Left colon (tissue), 2 donors: ENCODE measurements at places on chromosomes 4 and X.
A peak's percentile ranks its signal among the peaks of the same experiment; 100 is the strongest.

DNA sequence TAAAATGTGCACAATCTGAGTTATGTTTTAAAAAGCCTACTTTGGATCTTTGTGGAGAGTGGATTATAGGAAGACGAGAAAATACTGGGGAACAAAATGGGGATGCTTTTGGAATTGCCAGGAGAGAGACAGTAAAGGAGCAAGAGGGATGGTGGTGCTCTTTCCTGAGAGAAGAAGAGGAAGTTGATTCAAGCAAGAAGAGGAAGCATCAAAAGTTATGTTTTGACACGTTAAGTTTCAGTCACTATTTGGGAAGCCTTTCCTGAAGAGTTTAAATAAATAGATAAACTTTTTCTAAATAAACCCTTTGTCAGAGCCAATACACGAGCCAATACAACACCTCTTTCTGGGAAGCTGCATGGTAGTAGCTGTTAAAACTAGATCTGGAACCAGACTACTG, 394.1 kb downstream of the GALNTL6 start:
- no peak for DNase-seq

DNA sequence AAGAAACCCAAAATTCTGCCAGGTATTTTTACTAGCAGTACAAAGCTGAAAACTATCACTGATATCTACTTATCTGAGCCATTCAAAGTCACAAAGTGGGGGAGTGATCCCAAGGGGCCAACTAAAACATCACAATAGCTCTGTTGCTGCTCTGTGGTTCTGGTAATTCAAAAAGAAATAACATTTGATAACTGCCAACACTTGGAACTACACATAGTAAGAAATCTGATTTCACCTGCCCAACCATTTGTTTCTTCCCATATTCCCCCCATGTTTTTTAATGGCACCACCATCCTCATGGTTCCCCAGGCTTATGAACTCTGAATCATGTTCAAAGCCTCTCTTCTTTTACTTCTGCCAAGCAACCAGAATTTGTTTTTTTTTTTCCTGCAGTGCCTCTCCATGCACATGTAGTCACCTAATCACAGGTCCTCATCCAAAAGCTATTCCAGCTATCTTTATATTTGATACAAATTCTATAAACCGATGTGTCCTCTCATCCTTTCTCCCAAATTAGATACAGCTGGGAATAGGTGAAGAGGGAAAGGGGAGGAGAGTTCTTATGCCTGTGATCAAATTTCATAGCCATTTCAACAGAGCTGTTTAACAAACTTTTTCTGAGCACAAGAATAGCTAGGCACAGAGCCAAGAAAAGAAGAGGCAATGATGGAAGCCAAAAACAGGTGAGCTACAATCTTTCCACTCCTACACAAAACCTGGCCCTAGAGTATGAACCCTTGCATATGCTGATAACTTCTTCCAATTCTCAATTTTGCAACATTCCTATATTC, 7.7 kb downstream of the AMMECR1 start:
- DNase-seq, result no peak

DNA sequence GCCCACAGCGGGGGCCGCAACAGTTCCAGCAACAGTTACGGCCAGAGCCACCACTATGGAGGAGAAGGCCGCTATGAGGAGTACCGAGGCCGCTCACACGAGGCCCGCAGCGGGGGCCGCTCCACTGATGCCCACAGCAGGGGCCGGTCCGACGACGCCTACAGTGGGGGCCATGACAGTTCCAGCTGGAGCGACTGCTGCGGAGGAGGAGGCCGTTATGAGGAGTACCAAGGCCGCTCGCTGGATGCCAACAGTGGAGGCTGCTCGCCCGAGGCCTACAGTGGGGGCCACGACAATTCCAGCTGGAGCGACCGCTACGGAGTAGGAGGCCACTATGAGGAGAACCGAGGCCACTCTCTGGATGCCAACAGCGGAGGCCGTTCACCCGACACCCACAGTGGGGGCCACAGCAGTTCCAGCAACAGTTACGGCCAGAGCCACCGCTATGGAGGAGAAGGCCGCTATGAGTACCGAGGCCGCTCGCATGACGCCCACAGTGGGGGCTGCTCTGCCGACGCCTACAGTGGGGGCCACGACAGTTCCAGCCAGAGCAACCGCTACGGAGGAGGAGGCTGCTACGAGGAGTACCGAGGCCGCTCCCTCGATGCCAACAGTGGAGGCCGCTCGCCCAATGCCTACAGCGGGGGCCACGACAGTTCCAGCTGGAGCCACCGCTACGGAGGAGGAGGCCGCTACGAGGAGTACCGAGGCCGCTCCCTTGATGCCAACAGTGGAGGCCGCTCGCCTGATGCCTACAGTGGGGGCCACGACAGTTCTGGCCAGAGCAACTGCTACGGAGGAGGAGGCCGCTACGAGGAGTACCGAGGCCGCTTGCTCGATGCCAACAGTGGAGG, 1.7 kb downstream of the RBMXL3 start:
- DNase-seq, result no peak

GRCh38 chr4:180153587-180153986, 2089.6 kb upstream of the TENM3 start:
- no peak for DNase-seq

DNA sequence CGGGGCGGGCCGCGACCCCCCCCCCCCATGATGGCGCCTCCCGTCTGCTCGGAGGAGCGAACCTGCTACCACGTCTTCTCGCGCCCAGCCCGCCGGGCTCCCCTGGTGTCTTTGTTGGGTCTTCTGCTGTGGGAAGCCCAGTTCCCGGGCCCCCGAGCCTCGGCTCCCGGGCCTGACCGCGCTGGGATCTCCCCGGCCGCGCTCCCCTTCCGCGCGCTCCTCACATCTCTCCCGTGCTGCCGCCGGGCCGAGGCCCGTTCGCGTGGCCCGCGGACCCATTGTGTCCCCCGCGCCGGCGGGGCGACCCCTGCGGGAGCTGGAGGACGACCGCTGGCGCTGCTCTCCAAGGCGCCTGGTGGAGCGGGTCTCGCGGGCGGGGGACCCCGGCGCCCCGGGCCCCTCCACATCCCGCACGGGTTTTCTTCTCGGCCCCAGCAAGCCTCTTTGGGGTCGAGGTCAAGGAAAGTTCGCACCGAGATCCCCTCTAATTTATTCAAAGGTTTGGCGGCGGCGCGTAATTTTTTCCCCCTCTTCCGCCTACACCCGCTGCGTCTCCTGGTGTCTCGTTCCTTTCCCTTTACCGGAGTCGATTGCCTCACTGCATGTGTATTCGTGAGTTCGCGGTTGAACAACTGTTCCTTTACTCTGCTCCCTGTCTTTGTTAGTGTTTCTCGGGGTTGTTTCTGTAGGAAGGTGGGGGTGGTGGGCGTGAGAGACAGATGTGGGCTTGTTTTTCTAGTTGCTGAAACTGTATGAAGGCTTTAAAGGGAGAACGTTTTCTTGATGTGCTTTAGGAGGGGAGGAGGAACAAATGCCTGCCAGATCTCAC, 770 bp downstream of the SMAD1 start:
- DNase-seq, result peak; percentile 45

- no peak for DNase-seq
Measured at GRCh38 chr4:68433582-68433981, 13.7 kb upstream of the TMPRSS11E start.

GRCh38 chr4:184648313-184649025, 778 bp downstream of the CASP3 start:
- peak; percentile 62 for DNase-seq

DNA sequence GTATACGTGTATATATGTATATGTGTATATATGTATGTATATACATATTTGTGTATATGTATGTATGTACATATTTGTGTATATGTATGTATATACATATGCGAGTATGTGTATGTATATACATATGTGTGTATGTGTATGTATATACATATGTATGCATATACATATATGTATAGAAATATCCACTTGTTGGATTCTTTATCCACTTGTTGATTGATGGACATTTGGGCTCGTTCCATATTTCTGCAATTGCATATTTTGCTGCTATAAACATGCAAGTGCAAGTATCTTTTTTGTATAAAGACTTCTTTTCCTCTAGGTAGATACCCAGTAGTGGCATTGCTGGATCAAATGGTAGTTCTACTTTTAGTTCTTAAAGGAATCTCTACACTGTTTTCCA, 25.5 kb upstream of the NHSL2 start:
- no peak for DNase-seq

- DNase-seq, result no peak
Measured at GRCh38 chrX:35700121-35700520, 98.0 kb upstream of the MAGEB16 start.

DNA sequence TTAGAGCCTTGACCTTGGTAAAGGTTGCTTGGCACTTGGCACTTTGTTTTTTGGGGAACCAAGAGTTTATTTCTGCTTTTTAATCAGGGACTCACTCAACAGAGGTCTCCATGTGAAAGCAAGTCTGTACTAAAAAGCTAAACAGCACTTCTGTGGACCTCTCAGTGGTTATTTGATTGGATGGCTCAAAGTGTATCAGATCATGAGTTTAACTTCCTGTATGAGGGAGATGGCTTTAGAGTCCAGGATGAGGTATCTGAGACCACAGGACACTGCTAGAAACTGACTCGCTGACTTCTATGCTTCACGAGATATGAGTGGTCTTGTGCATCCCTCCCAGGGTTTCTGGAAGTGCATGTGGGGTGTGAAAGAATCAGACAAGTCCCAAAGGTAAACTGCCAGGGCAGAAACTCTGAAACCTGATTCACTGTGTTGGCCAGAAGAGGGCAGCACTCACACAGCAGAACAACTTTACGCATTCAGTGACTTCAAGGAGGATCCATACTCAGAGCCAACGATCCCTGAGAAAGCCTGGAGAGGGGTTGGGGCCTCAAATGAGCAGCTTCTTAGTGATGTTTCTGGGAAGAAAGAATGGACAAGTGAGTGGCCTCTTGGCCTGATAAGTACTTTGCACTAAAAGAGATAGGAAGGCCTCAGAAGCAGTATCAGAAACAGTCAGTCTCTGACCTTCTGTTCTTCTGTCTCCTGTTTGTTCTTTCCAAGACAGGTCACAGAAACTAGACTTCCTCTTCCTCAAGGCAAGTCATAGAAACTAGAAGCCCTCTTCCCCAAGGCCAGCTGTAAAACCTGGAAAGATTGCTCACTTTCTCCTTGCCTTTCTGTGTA, 220.3 kb upstream of the CXCL13 start:
- DNase-seq, result peak; percentile 66

DNA sequence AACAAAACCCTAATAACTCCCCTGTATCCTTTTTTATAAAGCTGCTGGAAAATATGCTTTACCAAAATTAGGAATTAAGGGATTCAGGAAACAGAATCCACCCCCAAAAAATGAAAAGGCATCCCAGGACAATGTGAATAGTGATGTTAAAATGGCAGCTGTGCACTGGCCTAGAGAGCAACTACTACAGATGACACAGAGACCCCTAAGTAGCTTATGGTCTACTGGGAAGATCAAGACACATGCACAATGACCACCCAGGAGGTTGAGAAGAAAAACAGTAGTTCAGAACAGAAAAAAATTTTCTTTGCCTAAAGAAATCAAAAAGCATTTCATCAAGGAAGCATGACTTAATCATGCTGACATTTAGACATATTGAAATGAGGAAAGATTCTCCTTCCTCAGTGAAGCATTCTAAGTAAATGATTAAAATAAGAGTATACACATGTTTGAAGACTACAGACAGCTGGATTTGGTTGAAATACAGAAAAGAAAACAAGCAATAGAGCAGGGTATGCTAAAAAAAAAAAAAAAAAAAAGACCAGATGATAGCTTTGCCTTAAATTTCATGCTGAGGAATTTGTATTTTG, 117.3 kb downstream of the WDFY3 start:
- no peak for DNase-seq

GRCh38 chr4:116229420-116229819, 856.0 kb downstream of the TRAM1L1 start:
- DNase-seq, result no peak

DNA sequence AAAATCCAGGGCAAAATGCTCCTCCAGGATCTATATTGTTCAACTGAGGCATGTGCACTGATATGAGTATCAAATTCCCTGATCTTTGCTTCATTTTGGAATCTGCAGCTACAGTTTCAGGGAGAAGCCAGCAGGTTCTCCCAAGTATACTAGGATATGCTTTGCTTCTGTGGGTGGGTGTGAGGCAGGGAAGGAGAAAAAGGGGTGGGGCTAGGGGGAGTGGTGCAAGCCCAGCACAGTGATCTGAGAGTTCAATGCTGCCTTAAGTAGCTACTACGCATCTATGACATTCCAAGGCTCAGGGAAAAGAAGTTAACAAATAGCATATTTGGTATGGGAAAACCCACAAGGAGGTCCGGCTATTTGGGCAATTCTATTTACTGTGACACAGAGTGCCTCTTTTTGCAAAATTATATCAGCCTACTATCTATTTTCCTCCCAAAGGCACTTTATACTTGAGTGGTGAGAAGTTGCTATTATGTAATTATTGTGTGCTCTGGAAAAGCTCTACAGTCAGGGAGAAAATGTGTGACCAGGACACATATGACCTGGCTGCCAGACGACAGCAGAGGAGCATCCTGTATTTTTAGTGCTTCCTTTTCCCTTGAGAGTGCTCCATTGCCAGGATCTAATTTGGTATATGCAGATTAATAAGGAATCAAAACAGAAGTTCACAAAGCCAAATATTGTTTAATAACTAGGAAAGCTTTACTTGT, 162.0 kb downstream of the RNF150 start:
- DNase-seq, result no peak

DNA sequence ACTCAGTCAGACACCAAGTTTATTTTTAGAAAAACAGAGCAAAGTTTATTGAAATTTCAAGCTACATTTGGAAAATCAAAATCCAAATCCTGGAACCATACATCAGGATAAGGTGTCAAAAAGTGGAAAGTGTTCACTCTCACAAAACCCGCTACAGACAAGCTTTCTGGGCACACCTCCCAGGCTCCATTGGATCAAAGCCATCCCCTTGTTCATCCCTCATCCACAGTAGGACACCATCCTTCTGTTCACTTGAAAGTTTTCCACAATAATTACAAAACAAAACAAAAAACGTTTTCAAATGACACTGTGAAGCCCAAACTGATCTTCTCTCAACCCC, 62.4 kb downstream of the TSC22D3 start:
- no peak for DNase-seq

- DNase-seq, result peak; percentile 100
Measured at GRCh38 chrX:1452516-1453394, at the start of gene ASMTL. Gene ASMTL (minus strand): TSS chrX:1452909. CDS start chrX:1452840, 69 bp downstream.

- no peak for DNase-seq
Measured at GRCh38 chr4:89312066-89312465, 4.5 kb upstream of the GPRIN3 start.
